Hepatic stellate cell (primary cell): ENCODE measurements at places on chromosomes 3 and 15.

GRCh38 chr15:44713006-44713966 is 2.0 kb downstream of the B2M start:
- DNase-seq, result no peak

GRCh38 chr3:128845119-128845777 is 34.2 kb upstream of the ACAD9 start:
- DNase-seq, result no peak

DNA sequence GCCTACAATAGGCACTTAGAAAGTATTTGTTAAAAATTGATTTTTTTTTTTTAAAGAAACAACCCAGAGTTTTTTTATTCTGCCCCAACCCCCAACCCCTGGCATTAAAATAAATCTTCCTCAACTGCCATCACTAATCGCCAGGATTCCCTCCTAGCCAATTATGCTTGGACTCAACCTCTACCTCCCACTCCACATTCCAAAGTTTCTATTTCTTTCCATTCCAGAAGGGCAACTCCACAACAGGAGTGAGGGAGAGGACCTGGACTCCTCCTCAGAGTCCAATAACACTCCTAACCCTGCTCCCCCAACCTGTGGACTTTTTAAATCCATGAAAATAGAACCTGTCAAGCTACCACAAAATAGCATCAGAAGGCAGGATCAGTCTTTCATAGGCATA is 99.4 kb downstream of the ADAMTS9 start:
- no peak for DNase-seq

GRCh38 chr3:175434561-175434960 is 575.4 kb downstream of the NAALADL2 start:
- DNase-seq, result no peak

GRCh38 chr15:33988384-33988783 is 20.1 kb downstream of the CHRM5 start:
- DNase-seq, result no peak

DNA sequence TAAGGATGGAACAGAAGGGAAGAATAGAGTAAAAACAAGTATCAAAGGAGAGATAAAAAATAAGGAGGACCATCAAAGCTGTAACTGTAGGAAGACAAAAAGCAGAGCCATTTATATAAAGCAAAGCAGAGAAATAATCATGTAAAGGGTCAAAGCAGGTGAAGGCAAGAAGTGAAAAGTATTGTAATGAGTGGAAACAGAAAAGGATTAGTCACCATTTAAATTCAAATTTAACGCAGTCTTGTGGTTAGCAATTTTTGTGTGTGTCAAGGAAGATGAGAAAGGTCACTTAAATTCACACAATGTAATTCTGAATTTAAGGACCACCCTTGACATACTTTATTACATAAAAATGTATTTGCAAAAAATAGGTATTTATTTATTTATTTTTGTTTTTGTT is 567.8 kb downstream of the ROBO1 start:
- DNase-seq, result no peak

DNA sequence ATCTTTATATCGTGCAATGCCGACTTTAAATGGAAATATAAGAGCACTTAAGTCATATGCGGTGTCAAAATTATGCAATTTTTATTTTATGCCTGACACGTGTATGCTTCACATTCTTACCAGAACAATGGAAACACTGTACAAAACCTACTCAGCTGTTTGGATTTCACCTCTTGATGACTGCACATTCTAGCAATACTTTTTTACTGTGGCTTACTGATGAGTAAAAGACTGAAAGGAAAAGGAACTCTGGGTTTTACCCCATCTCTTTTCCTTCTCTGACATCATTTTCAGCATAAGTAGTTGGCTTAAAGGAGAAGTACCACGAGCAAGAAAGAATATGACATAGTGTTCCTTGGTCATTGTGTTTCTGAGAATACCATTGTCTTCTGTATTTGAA is 142.8 kb downstream of the POLR2M start:
- no peak for DNase-seq

DNA sequence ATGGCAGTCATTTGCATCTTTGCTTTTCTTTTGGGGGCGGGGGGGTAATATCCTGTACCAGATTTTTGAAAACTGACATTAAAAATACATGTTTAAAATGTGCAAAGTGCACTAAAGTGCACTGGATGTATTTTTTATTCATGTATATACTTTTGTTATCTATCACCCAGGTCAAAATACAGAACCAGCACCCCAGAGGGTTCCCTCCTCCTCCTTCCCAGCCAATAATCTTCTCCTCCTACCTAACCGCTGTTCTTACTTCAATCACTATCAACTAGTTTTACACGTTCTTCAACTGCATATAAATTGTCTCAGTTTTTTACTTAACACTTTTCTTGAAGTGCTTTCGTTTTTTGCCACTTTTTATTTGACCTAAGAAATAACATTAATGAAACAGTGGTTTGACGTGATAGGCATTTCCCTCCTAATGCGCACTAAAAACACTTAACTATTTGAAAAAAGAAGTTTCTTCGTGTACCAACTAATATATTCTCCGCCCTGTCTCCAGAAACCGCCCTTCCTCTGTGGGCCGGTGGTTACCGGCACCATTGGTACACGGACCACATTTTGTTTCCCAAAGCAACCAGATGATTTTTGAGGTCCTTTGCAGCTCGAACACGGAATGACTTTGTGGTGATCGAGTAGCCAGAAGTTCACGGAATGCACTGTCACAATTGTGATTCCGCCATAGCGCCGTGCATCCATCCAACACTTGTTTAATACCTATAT is 836 bp upstream of the AKAP13 start:
- peak; percentile 14 for DNase-seq

DNA sequence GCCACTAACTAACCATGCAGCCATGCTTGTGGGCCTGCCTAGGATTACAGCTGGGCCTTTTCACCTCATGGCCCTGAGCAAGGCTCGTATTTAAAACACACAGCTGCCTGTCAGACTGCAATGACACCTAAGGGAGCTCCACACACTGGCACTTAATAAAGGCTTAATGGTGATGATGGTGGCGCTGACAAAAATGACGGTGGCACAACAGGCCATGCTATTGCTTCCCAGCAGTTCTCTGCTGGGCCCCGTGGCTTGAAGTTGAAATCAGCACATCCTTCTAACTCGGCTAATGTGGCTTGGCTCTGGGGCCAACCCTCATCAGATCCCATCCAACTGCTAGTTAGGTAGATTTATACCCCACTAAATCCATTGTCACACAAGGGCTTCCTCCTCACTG is 112.9 kb downstream of the FHIT start:
- DNase-seq, result no peak

DNA sequence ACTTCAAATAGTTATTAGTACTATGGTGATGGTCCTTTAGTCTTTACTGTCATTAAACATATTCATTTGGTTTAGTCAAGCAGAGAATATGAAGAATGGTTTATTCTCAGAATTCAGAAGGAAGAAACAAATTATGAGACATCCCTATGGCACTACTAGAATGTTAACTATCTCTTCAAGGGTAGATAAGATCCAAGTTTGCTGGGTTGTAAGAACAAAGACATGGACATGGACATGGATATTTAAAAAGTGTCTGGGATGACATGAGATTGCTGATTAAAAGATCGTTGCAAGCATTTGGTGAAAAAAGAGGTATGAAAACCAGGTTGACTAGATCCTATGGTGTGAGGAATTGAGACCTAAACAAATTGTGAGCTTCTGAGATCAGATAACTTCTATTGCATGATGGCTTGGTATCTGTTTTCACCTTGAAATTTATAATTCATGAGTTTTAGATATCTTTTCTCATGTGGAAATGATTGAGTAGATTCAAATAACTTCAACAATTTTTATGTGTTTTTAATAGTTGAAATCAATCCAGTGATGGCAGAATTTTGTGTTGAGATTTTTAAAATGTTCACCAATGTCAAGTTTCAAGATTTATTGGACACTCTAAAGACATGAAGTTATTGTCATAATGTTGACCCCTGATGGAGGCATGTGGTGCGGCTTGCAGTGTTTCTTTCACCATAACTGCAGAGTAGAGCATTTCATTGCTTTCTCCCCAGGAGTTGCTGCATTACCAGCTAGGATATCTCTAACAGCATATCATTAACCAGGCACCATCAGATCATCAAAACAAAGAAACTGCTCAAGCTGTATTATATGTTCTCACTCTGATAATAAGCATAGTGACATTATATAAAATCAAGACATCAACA is 72.6 kb downstream of the NAALADL2 start:
- no peak for DNase-seq

- no peak for DNase-seq
Measured at GRCh38 chr3:177056927-177057326, 140.4 kb downstream of the TBL1XR1 start.

- DNase-seq, result no peak
Measured at GRCh38 chr3:73695841-73696240, 71.1 kb upstream of the PDZRN3 start.

DNA sequence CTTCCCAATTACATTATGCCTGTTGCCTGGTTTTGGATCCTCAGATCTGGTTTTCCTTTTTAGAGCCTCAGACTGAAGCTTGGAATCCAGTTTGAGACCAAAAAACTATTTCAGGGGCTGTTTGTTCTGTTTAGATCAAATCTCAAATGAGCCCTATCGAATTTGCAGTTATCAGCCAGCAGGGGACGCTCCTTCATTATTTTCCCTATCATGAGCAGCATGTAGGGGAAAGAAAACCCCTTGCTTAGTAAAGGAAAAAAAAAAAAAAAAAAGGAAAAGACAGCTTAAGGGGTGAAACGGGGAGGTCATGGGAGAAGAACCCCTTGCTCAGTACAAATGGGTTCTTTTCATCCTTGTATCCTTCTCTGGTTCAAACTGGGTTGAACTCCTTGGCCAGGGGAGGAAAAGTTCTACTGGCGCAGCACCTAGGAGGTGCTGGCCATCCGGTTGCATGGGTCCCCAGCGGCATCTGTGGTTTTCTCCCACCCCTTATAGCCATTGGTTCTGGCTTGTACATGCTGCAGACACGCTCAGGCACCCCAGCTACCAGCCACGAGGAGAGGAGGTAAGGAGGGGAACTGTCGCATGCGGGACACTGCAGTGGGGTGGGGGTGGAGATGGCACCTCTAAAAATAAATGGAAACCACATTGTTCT is 1375.1 kb upstream of the ALCAM start:
- no peak for DNase-seq
